Glomerular endothelial cell (primary cell): ENCODE measurements at places on chromosomes 11 and 22. TPM values are rescaled to one million over a fixed set of nuclear protein-coding genes. Genes with fewer than 3 reads are reported as not detected.

TRPM5 gene
- not detected in 2 replicates for total RNA-seq

PLEKHB1 gene
- total RNA-seq, result 0.44 and 0.58 TPM in 2 replicates

SMIM35 gene
- 0.12 TPM in 1 of 2 replicates, not detected in the other for total RNA-seq

FGF4 gene
- not detected in 2 replicates for total RNA-seq

- no peak for DNase-seq
These were observed 3.5 kb downstream of the MYO7A start for GRCh38 chr11:77131560-77131959.

DNA sequence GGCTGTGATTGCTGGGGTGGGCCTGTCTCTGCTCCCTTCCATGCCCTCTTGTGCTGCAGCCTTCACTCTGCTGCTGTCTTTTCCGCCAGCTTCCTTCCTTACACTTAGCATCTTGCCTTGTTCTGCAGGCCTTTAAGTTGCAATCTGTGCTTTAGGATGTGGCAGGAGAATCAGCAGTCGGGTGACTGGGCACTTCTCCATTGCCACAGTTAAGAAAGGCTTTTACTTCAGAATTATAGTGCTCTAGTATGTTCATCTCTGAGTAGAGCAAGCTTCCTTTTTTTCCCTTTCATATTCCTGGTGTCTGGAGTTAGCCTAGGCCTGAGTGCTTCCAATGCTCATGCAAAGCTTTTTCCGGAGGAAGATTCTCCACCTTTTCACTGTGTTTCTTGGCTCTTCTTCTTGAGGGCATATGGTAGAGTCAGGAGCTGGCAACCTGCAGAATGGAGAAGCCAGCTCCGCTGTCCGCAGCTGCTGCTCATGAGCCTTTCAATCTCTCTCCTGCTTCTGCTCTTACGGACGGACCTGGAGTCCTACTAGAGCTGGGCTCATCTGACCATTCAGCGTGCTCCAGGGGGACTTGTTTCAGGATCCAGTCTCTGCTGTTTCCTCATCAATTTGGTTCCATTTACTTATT is 20.2 kb downstream of the PPP6R2 start:
- no peak for DNase-seq

- DNase-seq, result no peak
These were observed 1.3 kb upstream of the CLDN25 start for GRCh38 chr11:113778111-113778910.

GRCh38 chr22:34842630-34843029 is 223.3 kb upstream of the ISX start:
- DNase-seq, result no peak
